ENCODE measurements at places on chromosomes 16 and 17.

GRCh38 chr17:27780092-27780827 lies 20.1 kb downstream of the NOS2 start:
- DNase-seq: no peak

DNA sequence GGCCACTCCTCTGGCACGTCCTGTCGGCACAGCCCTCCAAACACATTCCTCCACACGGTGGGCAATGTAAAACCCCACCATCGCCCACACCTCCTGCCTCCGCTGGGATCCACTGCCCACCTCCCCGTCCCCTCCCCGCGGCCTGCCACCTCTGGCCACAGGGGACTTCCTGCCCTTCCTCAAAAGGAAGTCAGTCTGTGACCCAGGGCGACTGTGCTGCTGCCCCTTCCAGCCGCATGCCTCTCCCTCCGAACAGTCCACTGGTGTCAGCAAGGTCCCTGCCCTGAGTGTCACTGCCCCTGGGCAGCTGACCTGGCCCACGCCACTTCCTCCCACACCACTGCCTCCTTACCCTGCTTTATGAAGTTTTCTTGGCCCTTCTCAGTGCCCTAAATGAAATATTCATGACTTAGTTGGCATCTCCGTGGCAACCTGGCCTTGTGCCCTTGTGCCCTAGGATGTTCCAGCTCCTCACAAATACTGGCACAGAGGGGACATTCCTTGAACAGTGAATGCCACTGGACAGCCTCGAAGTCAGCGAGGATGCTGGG lies 2.0 kb downstream of the PLD6 start:
- peak; percentile 83 for DNase-seq

DNA sequence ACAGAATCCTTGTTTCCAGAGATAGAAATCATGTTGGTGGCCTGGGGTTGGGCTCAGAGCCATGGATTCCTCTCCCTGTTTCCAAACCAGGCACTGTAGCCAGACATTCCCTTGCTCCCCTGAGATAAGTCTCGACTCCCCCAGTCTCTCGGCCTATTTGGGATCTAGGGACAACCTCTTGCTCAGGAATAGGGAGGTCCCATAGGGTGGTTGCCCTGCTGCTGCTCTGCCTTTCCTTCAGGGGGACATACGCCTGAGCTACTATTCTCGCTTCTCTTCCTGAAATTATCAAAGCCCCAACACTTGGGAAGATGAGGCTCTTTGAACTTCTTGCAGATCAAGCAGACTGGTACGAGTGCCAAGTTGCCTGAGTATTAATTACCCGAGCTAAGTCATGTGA lies 58.0 kb downstream of the TBX4 start:
- no peak for DNase-seq

DNA sequence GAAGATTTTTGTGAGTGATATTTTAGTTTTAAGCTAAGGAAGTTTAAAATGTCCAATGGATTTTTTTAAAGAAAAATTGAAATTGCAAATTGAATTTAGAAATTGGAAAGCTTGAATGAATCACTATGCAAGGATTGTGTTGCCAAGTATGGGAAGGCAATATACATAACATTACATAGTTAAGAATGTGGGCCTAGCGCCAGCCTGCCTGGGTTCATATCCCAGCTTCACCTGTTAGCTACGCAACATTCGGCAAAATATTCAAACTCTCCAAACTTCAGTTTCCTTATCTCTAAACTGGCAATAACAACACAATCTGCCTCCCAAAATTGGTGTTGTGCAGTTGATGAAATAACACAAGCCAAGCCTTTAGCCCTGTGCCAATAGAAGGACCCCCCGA lies 50.4 kb upstream of the DNAH9 start:
- DNase-seq: no peak

- DNase-seq: no peak
Measured at GRCh38 chr16:85882181-85882810, 16.7 kb upstream of the IRF8 start.

DNA sequence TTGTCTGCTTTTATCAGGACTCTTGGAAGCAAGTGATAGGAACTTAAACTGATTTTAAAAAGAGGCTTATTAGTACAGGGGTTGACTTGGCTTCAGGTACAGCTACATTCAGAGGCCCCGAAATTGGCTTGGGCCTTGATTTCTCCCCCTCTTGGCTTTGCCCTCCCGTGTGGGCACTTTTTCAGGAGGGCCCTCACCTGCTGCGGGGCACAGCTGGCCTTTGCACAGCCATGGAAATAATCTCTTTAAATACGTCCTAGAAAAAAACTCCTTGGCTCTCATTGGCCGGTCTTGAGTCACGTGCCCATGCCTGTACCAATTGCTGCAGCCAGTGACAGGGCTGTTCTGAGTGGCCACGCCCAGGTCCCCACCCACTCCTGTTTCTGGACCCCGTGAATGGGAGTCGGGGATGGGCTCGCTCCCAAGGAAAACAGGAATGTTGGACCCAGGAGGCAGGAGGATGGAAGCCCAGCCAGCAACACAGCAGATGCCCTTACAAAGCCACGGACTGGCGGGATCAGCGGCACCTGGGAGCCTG lies 15.0 kb downstream of the CA5A start:
- DNase-seq: no peak

DNA sequence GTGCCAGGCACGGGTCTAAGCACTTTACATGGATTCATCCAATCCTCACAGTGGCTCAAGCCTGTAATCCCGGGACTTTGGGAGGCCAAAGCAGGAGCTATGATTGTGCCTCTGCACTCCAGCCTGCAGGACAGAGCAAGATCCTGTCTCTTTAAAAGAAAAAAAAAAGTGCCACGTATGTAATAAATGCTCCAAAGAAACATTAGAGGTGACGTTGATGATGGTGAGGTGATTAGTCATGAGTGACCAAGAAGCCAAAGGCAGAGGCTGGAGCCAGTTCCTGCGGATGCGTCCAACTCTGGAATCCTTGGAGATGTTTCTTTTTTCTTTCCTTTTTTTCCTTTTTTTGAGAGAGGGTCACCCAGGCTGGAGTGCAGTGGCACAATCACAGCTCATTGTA lies 59.4 kb upstream of the SIAH1 start:
- no peak for DNase-seq

GRCh38 chr17:27425991-27426390 lies 30.3 kb upstream of the KSR1 start:
- no peak for DNase-seq

GRCh38 chr17:43338886-43339516 lies 59.8 kb upstream of the ARL4D start:
- peak; percentile 88 for DNase-seq

GRCh38 chr16:17334096-17334495 lies 136.7 kb downstream of the XYLT1 start:
- DNase-seq: no peak

- no peak for DNase-seq
Measured at GRCh38 chr16:27628241-27628942, 78.4 kb downstream of the KATNIP start.

GRCh38 chr16:57867000-57867561 lies 64.8 kb upstream of the KIFC3 start:
- no peak for DNase-seq

- no peak for DNase-seq
Measured at GRCh38 chr17:8155996-8156245, 3.7 kb upstream of the PER1 start.

GRCh38 chr16:64265756-64266155 lies 856.1 kb downstream of the CDH11 start:
- DNase-seq: no peak

DNA sequence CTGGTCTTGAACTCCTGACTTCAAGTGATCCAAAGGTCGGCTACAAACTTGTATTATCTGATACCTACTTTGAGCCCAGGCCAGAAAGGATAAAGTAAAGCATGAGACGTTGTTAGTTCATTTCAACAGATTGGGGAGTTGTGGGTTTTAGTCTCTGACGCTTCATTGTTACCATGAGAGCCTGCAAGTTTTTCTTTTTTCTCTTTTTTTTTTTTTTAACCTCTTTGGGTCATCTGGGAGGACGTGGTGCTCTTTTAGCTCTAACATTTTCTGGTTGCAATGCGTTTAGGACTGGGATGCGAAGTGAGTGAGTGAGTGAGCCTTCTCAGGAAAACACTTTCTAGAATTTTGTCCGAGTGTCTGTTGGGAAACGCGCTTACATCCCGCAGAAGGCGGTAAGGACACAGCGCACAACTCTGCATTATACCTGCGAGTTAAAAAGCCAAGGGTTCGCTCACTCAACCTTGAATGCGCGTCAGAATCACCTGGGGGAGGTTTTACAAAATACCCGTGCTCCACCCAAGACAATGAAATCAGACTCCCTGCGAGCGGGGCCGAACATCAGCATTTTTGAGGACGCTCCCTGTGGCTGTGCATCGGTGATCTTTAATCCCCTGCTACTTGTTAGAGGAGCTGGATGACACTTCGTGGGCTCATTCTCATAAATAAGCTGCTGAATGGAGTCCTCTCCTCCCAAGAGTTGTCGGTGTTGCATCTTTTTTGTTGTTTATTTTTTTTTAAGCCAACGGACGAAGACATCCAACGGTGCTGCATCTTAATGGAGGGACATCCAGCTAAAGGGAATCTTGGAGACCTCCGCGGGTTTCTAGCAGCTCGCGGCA lies 629 bp upstream of the RNF135 start:
- DNase-seq: no peak

GRCh38 chr17:70217571-70217970 lies 48.2 kb downstream of the KCNJ2 start:
- DNase-seq: no peak

- no peak for DNase-seq
Measured at GRCh38 chr17:28467456-28468025, 5.9 kb upstream of the SLC13A2 start.

DNA sequence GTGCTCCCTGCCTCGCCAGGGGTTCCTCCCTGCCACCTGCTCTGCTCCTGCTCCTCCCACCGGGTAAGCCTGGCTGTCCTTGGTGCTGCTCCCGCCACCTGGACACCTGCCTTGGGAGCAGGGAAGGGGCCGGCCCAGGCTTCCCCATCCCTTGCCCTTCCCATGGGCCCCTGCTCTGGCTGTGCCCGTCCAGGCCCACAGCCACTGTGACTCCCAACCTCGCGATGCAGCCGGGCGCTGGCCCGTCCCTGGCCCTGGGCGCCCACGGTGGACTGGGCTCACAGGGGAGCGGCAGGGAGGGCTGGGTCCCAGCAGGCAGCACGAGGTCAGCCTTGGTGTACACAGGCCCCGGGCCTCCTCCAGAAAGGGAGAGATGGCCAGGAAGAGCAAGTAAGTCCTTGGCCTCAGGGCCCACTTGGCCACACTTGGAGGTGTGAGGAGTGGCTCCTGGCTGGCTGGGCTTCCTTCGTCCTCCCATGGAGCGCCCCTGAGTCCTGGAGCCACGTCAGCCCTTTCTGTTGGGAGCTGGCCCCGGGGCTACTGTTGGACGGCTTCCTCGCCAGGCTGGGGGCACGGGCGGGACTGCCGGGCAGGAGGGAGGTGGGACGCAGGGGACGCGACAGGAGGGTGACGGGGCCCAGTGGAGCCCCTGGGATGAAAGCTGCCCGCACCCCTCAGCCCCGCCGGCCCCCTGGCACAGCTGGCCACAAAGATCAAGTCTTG lies 15.3 kb downstream of the ENGASE start:
- DNase-seq: no peak

GRCh38 chr16:68724797-68725196 lies 12.3 kb upstream of the CDH1 start:
- DNase-seq: no peak

- DNase-seq: no peak
Measured at GRCh38 chr17:7029659-7030058, 6.2 kb upstream of the SLC16A13 start.

DNA sequence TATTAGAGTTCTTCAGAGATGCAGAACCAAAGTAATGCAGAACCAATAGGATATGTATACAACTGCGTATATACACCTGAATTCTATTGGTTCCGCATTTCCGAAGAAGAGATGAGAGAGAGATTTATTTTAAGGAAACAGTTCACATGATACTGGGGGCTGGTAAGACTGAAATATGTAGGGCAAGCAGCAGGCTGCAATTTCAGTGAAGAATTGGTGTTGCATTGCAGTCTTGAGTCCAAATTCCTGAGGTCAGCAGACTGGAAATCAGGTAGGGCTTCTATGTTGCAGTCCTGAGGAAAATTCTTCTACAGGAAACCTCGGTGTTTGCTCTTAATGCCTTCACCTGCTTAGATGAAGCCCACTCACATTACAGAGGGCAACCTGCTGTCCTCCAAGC lies 128.2 kb upstream of the MED13 start:
- no peak for DNase-seq

- DNase-seq: no peak
Measured at GRCh38 chr17:73533781-73534180, 110.5 kb downstream of the SDK2 start.

DNA sequence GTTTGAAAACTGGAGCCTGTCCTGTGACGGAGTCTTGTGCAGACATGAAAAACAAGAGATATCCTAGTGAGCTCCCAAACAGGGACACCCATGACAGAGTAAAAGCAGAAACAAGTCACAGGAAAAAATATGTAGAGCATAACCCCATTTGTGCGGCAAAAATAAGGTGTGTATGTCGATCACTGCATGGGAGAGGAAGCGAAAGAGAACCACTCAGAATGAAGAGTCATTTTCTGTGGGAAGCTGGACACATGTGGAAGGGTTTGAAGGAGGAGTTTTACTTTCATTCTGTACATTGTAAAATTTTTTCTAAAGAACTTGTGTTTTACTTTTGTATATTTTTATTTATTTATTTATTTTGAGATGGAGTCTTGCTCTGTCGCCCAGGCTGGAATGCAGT lies 72.1 kb downstream of the JPH3 start:
- DNase-seq: no peak

GRCh38 chr16:54165174-54165911 lies 121.2 kb downstream of the IRX3 start:
- DNase-seq: no peak

DNA sequence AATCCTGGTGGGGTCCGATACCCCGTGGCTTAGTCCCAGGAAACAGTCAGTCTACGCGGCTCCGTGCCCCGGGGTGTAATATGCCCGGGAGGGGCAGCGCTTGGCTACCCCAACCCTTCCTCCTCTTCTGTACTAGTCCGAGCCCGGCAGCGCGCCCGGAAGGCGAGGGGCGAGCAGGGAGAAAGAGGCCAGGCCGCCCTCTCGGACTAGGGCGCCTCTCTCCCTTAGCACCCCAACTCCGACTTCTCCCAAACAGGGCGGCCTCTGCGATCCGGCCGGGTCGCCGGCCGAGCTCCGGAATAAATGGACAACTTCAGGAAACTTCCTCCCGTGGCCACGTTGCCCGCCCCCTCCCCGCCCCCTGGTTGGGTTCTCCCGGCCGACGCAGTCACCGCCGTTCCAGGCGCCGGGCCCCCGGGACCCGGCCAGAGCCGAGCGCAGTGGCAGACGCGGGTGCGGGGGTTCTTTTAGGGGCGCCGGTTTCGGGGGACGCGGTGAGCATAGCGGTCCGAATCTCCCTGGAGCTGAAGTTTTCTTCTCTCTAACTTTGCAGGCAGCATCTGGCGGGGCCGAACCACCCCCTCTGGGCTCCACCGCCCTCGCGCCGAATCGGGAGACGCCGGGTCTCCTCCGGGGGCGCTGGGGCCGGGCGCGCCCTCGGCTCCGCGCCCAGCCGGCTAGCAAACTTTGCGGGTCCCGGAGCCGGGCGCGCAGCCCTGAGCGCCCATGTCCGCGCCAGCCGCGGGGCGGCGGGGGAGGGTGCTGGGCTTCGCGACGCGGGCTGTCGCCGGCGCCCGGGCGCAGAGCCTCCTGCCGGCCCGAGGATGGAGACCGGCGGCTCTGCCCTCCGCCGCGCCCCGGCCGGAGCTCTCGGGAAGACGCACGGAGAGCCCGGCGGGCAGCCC lies at the start of gene SDK2:
SDK2 (minus strand) TSS at position 301 of the 905 bp plus-strand sequence. CDS start 357 bp downstream, outside the sequence.
- DNase-seq: no peak

All from posterior cingulate gyrus (tissue), 11 donors.